ENCODE measurements at places on chromosomes 2 and 18. TPM values are rescaled to one million over a fixed set of nuclear protein-coding genes. Genes with fewer than 3 reads are reported as not detected.

DNA sequence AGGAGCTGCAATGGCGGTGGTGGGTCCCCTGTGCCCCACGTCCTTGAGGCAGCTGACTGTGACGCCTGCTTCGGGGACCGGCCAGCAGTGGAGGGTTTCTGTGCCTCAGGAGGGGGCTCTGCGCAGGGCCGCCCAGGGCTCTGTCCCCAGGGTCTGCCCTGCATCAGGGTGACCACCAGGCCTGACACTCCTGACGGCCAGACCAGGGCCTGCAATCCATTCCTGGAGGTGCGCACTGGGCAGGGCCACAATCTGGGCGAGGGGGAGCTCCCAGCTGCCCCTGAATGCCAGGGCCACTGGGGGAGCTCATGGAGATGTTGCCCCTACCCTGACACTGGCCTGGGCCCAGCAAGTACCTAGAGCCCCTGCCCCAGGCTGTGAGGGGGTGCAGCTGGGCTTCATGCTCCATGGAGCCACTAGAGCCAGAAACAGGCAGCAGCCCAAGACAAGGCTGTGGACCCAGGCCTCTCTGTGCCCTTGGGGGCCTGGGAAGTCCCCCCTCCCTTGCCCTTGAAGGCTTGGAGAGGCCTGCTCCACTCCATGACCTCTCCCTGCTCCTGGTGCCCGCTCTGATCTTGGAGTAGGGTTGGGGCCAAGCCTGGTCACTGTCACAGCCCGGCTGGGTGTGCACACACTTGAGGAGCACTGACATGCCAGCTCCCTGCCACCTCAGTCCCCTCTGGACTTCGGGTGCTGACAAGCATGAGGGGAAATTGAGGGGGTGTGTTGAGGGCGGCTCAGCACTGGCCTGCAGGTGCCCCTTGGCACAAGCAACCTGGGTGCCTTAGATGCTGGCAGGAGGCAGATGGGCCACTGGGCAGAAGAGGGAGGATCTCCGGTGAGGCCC is 55.9 kb downstream of the LDAH start:
- H3K27ac ChIP-seq = no peak overlapping the region
- H3K4me3 ChIP-seq = no peak overlapping the region
- H3K36me3 ChIP-seq = no peaks in the 10 kb centered on the region
- no peak for DNase-seq

The MRPL30 gene
- total RNA-seq = 31.9 TPM

DNA sequence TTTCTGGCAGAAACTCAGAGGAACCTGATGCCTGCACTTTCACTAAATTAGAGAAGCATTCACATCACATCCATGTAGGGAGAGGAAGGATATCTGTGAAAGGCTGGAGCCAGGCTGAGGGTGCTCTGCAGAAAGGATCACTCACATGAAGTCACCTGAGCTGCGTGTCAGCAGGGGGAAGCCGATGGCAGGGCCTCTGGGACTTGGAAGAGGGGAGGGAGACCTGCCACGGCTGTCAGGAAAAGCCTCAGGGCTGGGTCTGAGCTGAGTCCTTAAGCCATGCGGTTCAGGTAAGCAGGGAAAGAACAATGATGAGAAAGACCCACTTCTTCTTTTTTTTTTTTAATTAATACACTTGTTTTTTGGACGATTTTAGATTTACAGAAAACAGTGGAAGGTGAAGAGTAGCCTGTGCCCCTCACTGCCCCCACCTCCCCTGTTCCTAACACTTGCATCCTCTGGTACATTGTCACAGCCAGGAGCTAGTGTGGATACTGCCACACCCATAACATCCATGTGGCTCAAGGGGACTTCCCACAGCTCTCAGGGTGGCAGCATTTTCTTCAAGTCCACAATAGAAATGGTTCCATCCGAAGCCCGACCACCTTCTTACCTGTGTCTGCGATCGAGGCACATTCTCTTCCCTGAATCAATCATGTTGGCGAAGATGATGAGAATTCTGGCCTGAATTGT is 156.5 kb upstream of the TPO start:
- H3K4me1 ChIP-seq = no peaks in the 10 kb centered on the region
- no peaks in the 10 kb centered on the region for H3K36me3 ChIP-seq
- no peak for DNase-seq
- H3K4me3 ChIP-seq = no peak overlapping the region

The ALPG gene
- 0.27 TPM for total RNA-seq

The SCYGR4 gene
- total RNA-seq = not detected

The MROH2A gene
- total RNA-seq = not detected

The UNC50 gene
- total RNA-seq = 31.3 TPM

- peaks cover 16% of the 10 kb centered on the region for H3K4me1 ChIP-seq
- H3K4me3 ChIP-seq = no peak overlapping the region
- H3K27ac ChIP-seq = no peak overlapping the region
- H3K27me3 ChIP-seq = no peaks in the 10 kb centered on the region
- DNase-seq = no peak
- no peaks in the 10 kb centered on the region for H3K36me3 ChIP-seq
These were observed 263.6 kb downstream of the SS18 start for GRCh38 chr18:25826823-25827222.

GRCh38 chr2:64267699-64268098 is 123.5 kb upstream of the PELI1 start:
- H3K27me3 ChIP-seq = no peaks in the 10 kb centered on the region
- peak; percentile 61 for DNase-seq
- peaks cover 20% of the 10 kb centered on the region for H3K4me1 ChIP-seq
- H3K27ac ChIP-seq = no peak overlapping the region
- no peaks in the 10 kb centered on the region for H3K36me3 ChIP-seq
- H3K4me3 ChIP-seq = no peak overlapping the region

The IL18R1 gene
- 2.4 TPM for total RNA-seq

Measured in astrocyte (in vitro differentiated cells and primary cell).